ENCODE measurements at places on chromosomes 11 and 22.

GRCh38 chr11:121253951-121254350, 38.6 kb upstream of the SC5D start:
- DNase-seq, result no peak

GRCh38 chr11:70660059-70660888, 261.9 kb downstream of the CTTN start:
- DNase-seq, result no peak

GRCh38 chr22:38317995-38318715, 922 bp upstream of the CSNK1E start:
- no peak for DNase-seq

GRCh38 chr11:86021377-86021776, 47.5 kb downstream of the PICALM start:
- no peak for DNase-seq

DNA sequence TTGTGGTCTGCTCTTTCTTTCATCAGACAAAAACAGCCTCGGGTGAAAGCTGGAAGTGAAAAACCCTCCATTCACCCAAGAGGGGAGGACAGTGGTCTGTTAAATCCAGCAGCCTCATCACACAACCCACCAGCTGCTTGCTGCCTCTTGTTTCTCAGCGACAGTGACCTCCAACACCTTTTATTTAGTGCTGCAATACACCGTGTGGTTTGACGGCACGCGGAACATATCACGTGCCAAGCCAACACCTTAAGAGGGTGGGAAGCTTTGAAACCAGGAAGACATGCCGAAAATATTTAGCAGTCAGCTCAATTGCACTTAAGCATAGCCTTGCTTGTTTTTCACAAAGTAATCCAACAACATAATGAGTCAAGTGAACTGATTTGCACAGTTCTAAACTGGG, 39.8 kb upstream of the POGLUT3 start:
- DNase-seq, result no peak

DNA sequence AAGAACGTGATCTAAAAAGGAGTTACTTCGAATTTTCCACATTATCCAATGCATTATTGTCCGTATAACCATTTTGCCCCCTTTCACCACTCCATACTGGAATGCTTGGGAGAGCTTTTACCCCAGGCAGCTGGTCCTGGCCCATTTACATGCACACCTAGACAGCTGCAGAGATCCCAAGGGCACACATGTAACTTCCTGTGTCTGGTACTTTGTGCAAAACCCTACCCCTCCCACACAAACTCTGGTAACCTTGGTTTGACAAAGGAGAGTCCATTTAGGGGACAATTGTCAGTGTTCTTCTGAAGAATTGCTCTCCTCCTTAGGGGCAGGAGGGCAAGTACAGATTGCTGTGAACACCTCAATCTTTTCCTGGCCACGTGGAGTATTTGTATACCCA, 57.3 kb upstream of the SORL1 start:
- no peak for DNase-seq

- DNase-seq, result no peak
Measured at GRCh38 chr22:36852056-36852973, 8.5 kb upstream of the NCF4 start.

GRCh38 chr11:27757953-27758352, 57.7 kb upstream of the BDNF start:
- DNase-seq, result no peak

DNA sequence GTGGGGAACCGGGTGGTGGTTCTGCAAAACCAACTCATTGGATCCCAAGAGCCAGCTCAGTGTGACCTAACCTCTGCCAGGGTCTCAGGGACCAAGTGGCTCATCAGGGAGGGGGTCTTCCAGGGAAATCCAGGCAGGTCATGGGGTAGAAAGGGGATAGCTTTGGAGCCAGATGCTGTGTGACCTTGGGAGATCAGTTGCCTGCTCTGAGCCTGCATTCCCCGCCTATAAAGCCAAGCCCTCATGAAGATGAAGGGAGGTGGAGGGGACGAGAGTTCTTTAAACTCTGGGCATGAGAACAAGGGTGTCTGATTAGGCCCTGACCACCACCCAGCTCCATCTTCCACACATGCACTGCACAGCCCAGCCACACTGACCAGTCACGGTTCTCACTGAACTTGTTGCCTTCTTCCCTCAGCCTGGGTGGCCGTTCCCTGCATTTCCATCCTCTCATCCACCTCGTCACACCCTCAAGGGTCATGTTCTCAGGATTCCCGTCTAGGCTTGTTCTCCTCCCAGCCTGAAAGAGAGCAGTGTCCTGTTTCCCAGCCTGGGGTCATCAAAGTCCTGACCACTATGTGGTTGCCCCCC, 475.5 kb downstream of the TBC1D22A start:
- DNase-seq, result no peak

DNA sequence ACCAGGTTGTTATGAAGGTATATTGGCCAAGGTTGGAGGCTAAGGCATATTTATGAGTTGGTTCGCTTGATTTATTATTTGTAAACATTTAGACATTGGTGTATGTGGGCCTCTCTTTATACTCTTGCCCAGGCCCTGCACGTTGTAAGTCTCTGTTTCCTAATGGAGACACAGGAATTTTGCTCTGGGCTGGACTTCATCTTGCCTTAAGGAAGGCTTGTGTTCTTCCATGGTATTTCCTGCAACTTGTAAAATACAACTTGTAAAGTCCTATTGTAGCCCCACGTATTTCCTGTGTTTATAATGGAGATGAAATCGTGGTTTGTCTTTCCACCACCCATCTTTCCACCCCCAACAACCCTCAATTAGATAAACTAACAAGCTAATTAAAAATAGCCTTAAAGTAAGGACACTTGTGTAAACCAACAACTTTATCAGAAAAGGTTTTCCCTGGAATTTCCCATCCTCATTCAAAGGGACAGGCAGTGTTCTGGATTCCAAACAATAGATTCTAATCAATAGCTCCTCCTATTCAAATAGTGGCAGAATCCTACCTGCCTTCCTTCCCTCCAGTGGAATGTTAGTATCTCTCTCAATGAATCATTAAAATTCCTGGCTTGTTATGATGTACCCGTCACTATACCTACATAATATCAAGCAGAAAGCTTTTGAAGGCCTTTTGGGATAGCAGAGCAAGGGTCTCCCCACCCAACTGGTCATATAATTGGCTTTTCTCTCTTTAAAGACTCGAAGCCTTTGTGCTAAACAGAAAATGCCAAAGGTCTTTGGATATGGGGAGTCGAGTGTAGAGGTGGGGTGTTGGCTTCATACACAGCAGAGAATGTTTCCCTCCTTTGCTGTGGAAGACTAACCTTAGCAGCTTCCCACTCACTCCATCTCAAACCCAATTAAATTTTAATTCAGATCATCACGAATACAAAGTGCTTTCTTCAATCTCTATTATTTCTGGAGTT, 77.1 kb downstream of the UBASH3B start:
- DNase-seq, result no peak
